ENCODE measurements at places on chromosomes 5 and 9. TPM values are rescaled to one million over a fixed set of nuclear protein-coding genes. Genes with fewer than 3 reads are reported as not detected.
A peak's percentile ranks its signal among the peaks of the same experiment; 100 is the strongest.

- H3K27me3 ChIP-seq = no peaks in the 10 kb centered on the region
- no peaks in the 10 kb centered on the region for H3K4me1 ChIP-seq
- no peak overlapping the region for H3K27ac ChIP-seq
- H3K4me3 ChIP-seq = no peak overlapping the region
- H3K36me3 ChIP-seq = no peaks in the 10 kb centered on the region
These were observed 8.4 kb upstream of the UBAP1 start for GRCh38 chr9:34170237-34170991.

DNA sequence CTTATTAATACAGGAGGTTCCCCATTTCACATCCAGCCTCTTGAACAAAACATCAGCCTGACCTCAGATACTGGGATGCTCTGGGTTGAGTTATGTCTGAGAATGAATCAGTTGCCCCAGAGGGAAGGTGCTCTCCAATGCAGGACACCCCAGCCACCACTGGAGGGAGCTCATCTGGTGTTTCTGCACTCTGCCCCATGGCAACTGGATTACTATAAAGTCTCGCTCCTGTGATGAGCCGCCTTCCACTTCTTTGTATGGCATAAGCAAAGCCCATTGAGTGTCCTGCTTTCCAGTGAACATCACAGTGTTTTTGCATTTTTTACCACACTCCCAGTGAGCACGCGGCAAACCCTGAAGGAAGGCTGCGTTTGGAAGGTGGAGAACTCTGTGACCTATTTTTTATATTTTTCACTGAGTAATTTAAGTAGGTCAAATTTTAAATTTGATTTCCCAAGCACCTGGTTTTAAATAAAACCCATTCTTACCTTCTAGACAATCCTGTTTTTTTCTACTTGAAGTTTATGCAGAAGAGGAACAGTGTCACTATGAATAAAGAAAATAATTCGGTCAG, 176.9 kb upstream of the WWC1 start:
- H3K27ac ChIP-seq = no peak overlapping the region
- H3K4me3 ChIP-seq = no peak overlapping the region
- no peaks in the 10 kb centered on the region for H3K27me3 ChIP-seq
- no peaks in the 10 kb centered on the region for H3K36me3 ChIP-seq
- H3K4me1 ChIP-seq = peaks cover 4% of the 10 kb centered on the region
- DNase-seq = no peak

GRCh38 chr9:6218099-6218502, 2.5 kb downstream of the IL33 start:
- no peaks in the 10 kb centered on the region for H3K36me3 ChIP-seq
- DNase-seq = no peak
- H3K27ac ChIP-seq = peak overlapping the region; percentile 65

DNA sequence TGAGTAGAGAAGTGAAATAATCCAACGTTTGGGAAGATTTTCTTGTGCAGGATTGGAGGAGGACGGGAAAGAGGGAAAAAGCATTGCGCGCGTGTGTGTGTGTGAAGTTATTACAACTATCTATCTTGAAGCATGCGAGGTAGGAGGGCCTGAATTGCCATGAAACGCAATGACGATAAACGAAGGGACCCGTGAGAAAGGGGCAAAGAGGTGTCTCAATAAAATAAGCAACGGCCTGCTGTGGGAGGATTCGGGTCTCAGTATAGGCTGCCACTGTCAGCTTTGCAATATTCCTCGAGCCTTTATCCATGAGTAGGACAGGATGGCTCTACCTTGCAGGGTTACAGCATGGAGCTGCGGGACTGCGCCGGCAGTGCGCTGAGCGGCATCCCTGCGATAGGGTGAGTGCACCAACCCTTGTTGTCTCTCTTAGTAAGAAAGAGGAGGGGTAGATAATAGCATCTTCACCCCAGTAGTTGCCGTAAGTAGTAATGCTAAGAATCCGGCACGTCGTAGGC, 631 bp upstream of the RCL1 start:
- peak overlapping the region; percentile 91 for H3K27ac ChIP-seq
- no peaks in the 10 kb centered on the region for H3K27me3 ChIP-seq

GRCh38 chr5:179321206-179321987, 23.9 kb downstream of the ADAMTS2 start:
- DNase-seq = no peak
- no peaks in the 10 kb centered on the region for H3K27me3 ChIP-seq
- no peaks in the 10 kb centered on the region for H3K36me3 ChIP-seq
- no peaks in the 10 kb centered on the region for H3K4me1 ChIP-seq
- no peak overlapping the region for H3K4me3 ChIP-seq

GRCh38 chr5:130992621-130993020, 172.4 kb downstream of the HINT1 start:
- H3K27me3 ChIP-seq = no peaks in the 10 kb centered on the region
- no peak for DNase-seq
- H3K4me1 ChIP-seq = no peaks in the 10 kb centered on the region
- H3K4me3 ChIP-seq = no peak overlapping the region
- no peaks in the 10 kb centered on the region for H3K36me3 ChIP-seq

DNA sequence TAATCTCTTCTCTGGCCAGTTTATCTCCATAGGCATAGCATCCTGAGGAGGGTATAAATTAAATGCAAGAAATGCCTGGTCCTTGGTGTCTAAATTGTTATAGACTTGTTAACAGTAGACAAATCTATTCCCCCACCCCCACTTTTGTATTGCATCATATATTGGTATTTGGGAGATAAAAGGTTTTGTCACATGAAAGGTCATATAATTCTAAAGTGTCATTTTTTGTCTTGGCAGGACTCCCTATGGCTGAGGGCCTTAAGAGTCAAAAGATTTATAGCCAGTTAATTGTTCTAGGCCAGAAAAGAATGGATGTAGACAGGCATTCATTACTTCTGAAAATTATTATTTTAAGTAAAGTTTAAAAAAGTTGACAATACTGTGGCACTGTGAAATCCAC, 90.3 kb upstream of the MOCS2 start:
- no peak overlapping the region for H3K4me3 ChIP-seq
- no peak for DNase-seq
- H3K27ac ChIP-seq = no peak overlapping the region
- no peaks in the 10 kb centered on the region for H3K27me3 ChIP-seq

- H3K27me3 ChIP-seq = no peaks in the 10 kb centered on the region
- H3K4me1 ChIP-seq = peaks cover 26% of the 10 kb centered on the region
- H3K4me3 ChIP-seq = peak overlapping the region; percentile 98
- peak overlapping the region; percentile 99 for H3K27ac ChIP-seq
These were observed 664 bp upstream of the ARSB start for GRCh38 chr5:78985725-78986223.

GRCh38 chr9:21141427-21141882, at the start of gene IFNW1:
TSS of gene IFNW1 (minus strand) at chr9:21141832. CDS start at chr9:21141570, 262 bp downstream.
- H3K36me3 ChIP-seq = no peaks in the 10 kb centered on the region
- H3K27ac ChIP-seq = no peak within 1 kb of the TSS
- no peak within 1 kb of the TSS for H3K4me3 ChIP-seq
- H3K27me3 ChIP-seq = no peaks in the 10 kb centered on the region
- DNase-seq = no peak

DNA sequence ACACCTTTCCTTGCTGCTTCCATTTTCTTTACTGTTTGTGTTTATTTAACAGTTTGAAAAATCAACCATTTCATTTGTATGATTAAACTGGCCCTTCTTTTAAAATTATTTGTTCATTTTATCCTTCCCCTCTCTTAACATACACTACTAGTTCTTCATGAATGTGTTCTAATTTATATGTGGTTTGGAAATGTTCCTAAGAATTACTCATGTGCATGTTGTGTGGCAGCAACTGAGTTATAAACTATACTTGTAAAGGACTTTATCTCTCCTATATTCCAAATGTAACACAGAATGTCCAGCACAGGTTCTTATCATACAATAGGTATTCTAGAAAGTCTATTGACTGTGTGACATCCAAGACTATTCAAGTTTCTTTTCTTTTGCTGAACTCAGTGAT, 358.2 kb upstream of the MEF2C start:
- no peaks in the 10 kb centered on the region for H3K27me3 ChIP-seq
- no peaks in the 10 kb centered on the region for H3K36me3 ChIP-seq
- H3K4me1 ChIP-seq = no peaks in the 10 kb centered on the region
- no peak overlapping the region for H3K27ac ChIP-seq
- no peak for DNase-seq

DNA sequence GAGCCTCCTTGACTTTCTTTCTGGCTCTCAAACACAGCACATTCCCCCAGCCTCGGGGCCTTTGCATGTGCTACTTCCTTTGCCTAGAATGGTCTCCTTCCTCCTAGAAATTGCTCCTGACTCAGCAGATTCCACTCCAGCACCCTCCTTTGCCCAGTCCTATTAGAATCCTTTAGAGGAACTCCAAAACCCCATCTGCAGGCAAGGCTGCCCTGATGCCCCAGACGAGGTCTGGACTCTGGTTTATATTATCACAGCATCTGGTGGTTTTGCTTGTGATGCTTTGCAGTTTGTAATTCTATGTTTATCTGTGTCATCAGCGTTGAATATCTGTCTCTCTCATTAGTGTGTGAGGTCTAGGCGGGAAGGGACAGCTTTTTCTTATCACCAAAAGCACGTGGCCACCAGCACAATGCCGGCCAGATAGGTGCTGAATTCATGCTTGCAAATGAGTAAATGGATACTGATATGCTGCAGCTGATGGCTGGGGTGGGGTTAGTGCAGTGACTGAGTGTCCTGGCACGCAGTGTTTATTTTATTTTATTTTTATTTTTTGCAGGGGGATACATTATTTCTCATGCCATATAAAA, 30.0 kb upstream of the ANKH start:
- no peaks in the 10 kb centered on the region for H3K27me3 ChIP-seq
- DNase-seq = no peak
- H3K4me3 ChIP-seq = no peak overlapping the region
- H3K27ac ChIP-seq = no peak overlapping the region
- H3K4me1 ChIP-seq = no peaks in the 10 kb centered on the region
- H3K36me3 ChIP-seq = no peaks in the 10 kb centered on the region

DNA sequence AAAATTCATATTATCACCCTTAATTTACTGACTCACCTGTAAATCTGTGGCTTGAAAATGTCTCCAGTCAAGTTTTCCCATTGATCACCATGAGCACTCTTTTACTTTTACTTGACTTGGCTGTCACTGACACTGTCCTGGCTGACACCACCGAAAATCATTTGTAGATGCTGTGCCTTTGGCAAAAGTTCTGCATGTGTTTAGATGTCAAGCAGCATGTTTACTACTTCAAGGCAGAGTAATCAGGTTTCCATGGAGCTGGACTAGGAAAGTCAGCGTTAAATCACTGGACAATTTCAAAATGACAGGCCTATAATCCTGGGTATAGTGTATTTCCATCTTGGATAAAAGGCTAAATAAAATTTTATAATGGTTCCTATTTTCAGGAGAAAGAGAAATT, 1530.6 kb upstream of the CDH6 start:
- no peaks in the 10 kb centered on the region for H3K36me3 ChIP-seq
- H3K27ac ChIP-seq = no peak overlapping the region
- H3K4me1 ChIP-seq = no peaks in the 10 kb centered on the region
- H3K4me3 ChIP-seq = no peak overlapping the region

DNA sequence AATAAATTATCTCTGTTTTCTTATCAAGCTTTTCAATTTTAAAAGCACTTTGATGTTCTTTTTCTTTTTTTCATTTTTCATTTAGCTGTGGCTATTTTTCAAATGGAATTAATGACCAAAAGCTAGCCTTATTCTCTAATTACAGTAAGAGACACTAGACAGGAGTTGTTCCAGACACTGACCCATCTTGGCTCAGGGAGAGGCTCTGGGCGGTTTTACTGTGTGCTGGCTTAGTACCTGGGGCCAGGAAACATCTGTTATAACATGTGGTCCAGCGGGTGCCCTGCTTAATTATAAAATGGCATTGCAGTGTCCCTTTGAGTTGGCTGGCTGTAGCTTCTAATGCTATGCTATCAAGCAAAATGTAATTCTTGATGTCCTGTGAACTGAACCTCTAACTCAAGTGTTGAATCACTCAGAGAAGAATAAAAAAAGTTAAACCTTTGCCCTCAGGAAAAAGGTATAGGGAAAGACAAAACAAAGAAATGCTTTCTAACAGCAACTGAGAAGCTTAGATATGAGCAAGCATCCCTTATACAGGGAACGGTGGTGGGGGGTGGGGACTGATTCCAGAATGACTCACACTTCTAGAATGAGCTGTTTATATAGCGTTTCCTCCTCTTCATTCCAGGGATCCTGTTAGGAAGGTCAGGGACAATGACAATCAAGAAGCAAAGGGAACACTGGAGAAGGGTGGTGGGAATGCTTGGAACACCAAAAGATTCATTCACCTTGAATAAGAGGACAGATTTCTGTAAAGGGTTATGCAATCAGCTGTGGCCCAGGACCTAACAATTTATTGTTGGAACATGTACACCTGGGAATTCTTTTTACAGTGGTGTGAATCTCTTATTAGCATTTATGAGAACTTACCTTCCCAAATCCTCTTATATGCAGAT, 58.7 kb upstream of the NFIB start:
- peaks cover 15% of the 10 kb centered on the region for H3K4me1 ChIP-seq
- H3K36me3 ChIP-seq = no peaks in the 10 kb centered on the region
- no peak overlapping the region for H3K4me3 ChIP-seq
- DNase-seq = no peak
- H3K27me3 ChIP-seq = no peaks in the 10 kb centered on the region
- peak overlapping the region; percentile 37 for H3K27ac ChIP-seq

DNA sequence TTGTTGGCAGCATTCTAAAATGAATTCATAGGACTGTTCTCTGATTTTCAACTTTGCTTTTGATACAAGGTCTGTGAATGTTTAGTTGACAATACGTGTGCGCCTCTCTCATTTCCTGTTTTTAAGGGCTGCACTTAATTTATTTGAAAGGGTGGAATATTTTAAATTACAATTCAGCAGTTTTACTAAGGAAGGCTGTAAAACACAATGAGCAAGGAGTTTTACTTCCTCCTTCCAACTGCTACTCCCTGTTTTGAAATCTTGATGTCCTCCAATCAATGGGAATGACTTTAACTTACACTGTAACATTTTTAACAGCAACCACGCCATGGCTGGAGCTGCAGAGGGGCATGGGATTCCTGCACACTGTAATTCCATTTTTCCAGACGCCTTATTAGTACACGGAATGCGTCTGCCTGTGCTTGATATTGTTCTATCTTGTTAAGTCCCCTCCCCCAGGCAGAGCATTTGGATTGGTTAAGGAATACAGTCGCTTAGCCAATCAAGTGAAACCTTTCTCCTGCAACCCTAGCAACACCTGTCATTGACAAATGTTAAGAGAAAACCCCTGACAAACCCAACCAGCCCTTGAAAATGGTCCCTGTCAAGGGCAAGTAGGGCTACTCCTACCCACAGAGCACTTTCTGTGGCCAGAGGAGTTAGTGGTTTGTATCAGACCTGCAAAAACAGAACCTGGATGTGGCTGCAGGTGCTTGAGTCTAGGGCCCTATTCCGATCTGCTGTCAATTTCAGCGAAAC, 12.5 kb upstream of the ZSWIM6 start:
- DNase-seq = no peak
- no peaks in the 10 kb centered on the region for H3K27me3 ChIP-seq
- H3K4me3 ChIP-seq = no peak overlapping the region
- H3K36me3 ChIP-seq = no peaks in the 10 kb centered on the region
- peak overlapping the region; percentile 37 for H3K27ac ChIP-seq
- peaks cover 35% of the 10 kb centered on the region for H3K4me1 ChIP-seq

Gene ANKRD31
- total RNA-seq = not detected

Gene PLPP7
- total RNA-seq = 0.97 TPM

Gene SLC1A1
- 29.2 TPM for total RNA-seq

Gene LRRC70
- 3.8 TPM for total RNA-seq

Gene OBP2B
- total RNA-seq = not detected

Measured in upper lobe of left lung (tissue), 6 donors.